ENCODE measurements at places on chromosomes 6 and 20. TPM values are rescaled to one million over a fixed set of nuclear protein-coding genes. Genes with fewer than 3 reads are reported as not detected.
A peak's percentile ranks its signal among the peaks of the same experiment; 100 is the strongest.

The SLC2A10 gene
- total RNA-seq = 7.4 TPM

- DNase-seq = no peak
Measured at GRCh38 chr20:56348305-56348693, 10.5 kb upstream of the FAM210B start.

The ENPP3 gene
- not detected for total RNA-seq

The ACOT8 gene
- total RNA-seq = 57.1 TPM

DNA sequence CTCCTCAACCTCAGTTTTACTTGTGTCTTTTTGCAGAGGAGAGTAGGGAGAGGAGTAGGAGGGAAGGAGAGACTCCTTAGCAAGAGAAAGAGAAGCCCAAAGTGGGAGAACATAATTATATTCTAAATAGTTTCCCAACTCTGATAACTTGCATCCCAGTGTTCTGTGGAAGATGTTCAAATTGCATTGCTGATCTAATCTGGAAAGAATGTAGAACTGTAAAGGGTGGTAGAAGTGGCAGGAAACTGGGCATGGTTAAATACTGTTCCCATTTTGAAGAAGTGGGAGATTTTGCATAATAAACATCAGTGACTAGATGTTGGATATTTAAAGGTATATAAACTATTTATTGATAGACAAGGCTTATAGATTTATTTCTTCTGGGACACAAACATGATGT lies 42.6 kb upstream of the HMGN3 start:
- DNase-seq = no peak

GRCh38 chr6:2794171-2794730 lies 29.1 kb downstream of the WRNIP1 start:
- DNase-seq = no peak

DNA sequence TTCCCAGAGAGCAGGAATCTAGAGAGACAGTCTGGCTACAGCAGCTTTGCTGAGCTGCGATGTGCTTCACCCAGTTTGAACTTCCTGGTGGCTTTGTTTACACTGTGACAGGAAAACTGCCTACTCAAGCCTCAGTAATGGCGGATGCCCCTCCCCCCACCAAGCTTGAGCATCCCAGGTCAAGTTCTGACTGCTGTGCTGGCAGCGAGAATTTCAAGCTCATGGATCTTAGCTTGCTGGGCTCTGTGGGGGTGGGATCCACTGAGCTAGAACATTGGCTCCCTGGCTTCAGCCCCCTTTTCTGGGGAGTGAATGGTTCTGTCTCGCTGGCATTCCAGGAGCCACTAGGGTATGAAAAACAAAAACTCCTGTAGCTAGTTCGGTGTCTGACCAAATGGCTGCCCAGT lies 91.0 kb upstream of the ESR1 start:
- DNase-seq = no peak

- DNase-seq = no peak
Measured at GRCh38 chr6:53496797-53497375, 48.0 kb downstream of the GCLC start.

GRCh38 chr20:48574383-48574782 lies 253.4 kb downstream of the PREX1 start:
- peak; percentile 90 for DNase-seq

GRCh38 chr20:46004889-46005473 lies 3.7 kb upstream of the MMP9 start:
- DNase-seq = no peak

- DNase-seq = no peak
Measured at GRCh38 chr20:24942679-24943078, 6.4 kb upstream of the CST7 start.

GRCh38 chr20:40524071-40524470 lies 165.0 kb downstream of the MAFB start:
- no peak for DNase-seq

GRCh38 chr6:138159246-138159645 lies 2.5 kb upstream of the ARFGEF3 start:
- DNase-seq = no peak

DNA sequence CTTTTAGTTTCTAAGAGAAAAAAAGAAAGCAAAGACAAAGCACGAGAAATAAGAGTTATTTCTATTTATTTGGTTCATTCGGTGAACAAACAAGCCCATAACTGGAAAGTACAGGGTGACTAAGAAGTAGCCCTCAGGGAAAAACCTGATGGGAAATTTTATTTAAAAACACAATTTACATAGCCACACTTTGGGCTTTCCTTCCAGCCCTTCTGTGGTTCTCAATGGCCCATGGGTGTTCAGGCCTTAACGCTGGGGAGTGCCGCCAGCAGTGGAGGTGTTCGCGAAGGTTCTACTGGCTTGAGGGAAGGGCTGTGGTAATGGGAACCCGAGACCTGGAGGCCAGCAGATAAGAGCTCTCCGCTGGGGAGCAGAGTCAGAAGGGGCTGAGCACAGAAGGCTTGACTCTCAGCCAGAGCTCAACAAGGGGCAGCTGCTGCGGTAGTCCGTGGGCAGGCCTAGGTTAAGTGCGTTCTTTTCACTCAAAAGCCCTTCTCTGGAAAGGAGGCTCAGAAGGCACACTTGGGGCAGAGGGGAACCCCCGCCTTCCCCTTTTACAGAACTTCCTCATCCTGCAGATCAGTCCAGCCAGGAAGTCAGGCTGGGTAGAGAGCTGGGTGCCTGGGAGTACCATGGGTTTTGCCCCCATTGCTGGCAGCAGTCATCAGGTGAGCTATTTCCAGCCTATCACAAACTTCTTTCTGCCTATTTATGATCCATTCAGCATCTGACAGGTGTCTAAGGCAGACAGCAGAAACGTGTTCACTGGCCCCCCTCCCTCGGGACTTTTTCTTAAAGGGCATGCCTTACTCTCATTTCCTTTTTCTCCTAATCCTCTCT lies 8.8 kb upstream of the CD83 start:
- no peak for DNase-seq

The EYA2 gene
- total RNA-seq = 1.7 TPM

- DNase-seq = no peak
Measured at GRCh38 chr20:24863356-24863755, 85.7 kb upstream of the CST7 start.

DNA sequence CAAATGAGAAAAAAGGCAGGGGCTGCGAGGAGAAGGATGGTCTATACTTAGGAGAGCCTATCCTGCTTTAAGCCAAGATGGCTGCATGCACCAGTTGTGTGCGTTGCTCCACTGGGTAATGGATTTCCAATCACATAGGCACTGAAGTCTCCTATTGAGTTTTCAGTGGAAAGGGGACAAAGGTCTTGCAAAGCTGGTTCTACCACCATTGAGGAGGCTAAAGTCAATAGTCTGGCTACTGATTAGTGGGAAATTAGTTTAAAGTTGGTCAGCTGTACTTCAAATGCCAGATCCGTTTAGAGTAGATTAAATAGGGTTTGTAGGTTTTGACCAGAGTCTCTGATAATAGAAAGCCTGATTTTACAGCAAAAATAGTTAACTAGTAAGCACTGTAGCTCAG lies 104.9 kb downstream of the SESN1 start:
- DNase-seq = no peak

DNA sequence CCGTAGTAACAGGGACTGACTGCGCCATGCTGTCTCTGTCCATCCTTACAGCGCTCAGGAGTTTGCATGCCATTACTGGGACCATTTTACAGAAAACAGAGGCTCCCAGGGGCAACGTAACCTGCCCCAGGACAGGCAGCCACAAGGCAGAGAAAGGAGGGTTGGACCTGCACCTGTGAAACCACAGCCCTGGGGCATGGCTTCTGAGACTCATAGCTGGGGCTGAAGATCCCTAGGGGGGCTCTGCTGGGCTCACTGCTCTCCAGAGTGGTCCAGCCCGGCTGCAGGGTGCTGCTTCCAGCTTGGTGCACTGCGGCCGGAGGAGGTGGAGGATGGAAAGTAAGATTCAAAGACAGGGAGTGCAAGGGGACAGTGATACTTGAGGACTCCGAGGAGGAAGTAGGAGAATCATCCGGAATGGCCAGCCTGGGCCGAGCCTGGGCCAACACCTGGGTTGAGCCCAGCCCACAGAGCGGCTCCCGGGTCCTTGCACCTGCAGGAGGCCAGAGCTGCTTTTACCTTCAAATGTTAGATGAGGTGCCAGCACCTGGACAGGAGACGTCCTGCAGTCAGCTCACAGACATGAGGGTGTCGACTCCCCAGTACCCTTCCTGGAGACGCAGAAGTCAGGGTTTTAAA lies 183.2 kb downstream of the CDH4 start:
- DNase-seq = peak; percentile 50

The SIRPG gene
- not detected for total RNA-seq

The ZBTB12 gene
- 7.9 TPM for total RNA-seq

- no peak for DNase-seq
Measured at GRCh38 chr20:46987001-46987400, 92.4 kb downstream of the EYA2 start.

The DYNLT2 gene
- 1.3 TPM for total RNA-seq

- DNase-seq = peak; percentile 93
Measured at GRCh38 chr6:169961772-169962561, 210.5 kb downstream of the ERMARD start.

GRCh38 chr6:84449220-84449619 lies 221.8 kb upstream of the CEP162 start:
- no peak for DNase-seq

- no peak for DNase-seq
Measured at GRCh38 chr20:48975955-48976354, 54.4 kb downstream of the ARFGEF2 start.

The CDH26 gene
- 3.1 TPM for total RNA-seq

GRCh38 chr20:34886122-34886521 lies 9.7 kb downstream of the ACSS2 start:
- no peak for DNase-seq

All from H7 (cell line).